ENCODE measurements at places on chromosomes 2 and 18.

DNA sequence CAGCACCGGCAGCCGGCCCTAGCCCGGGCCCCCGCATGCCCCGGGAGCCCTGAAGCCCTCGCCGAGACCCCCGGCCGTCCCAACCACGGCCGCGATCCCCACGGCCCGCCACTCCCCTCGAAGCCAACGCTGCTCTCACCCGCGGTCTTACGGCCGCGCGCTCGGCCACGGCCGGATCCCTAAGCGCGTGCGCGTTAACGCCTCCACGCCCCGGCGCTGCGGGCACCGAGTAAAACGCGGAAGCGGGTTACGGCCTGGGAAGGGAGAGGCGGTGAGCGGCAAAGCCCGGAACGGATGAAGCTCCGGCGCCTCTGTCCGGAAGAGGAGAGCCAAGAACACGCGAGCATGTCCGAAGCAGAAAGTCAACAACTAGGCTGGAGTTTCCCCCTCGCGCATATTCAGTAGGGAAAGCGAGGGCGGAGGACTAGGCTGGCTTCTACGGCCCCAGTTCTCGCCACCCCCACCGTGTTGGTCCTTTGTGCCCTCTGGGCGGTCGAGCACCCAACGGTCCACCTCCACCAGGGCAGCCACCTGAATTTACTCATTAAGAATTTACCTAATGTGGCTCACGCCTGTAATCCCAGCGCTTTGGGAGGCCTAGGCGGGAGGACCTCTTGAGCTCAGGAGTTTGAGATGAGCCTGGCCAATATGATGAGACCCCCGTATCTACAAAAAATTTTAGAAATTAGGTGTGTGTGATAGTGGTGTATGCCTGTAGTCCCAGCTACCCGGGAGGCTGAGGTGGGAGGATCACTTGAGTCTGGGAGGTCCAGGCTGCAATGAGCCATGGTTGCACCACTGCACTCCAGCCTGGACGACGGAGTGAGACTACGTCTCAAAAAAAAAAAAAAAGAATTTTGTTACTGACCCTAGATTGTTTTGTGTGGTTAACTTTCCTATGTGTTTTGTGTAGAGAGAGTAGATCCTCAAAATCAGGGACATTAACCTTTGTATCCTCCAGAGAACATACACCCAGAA is at the start of gene KANSL3:
Gene KANSL3, minus strand, starts transcription at position 169 of the 978 bp plus-strand sequence. CDS start 1,177 bp downstream, outside the sequence.
- peak; percentile 86 for DNase-seq

DNA sequence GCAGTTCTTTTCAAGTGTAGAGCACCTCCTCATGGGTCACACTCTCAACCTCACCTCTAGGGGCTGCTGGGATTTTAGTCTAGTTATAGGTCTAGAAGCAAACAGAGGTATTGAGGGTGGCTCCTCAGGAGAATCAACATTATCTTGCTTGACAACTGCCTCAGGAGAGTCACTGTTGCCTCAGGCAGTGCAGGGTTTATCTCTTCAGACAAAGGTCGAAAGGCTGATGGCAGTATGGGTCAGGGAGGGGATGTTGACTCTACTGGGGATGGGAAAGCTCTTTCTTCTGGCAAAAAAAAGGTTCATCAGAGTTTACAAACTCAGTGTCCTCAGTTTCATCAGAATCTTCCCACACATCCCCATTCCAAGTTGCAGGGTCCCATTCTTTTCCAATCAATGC is 24.0 kb downstream of the DTNA start:
- DNase-seq: no peak

DNA sequence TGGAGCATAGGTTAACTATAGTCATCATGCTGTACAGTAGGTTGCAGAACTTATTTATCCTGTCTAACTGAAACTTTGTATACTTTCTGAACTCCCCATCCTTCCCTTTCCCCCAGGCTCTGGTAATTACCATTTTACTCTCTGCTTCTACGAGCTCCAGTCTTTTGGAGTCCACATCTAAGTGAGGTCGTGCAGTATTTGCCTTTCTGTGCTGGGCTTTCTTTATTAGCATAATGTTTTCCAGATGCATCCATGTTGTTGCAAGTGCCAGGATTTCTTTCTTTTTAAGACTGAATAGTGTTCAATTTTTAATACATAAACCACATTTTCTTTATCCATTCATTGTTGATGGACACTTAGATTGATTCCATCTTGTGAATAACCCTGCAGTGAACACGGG is 464.1 kb downstream of the TGIF1 start:
- DNase-seq: no peak

- no peak for DNase-seq
These were observed 60.0 kb downstream of the RBMS1 start for GRCh38 chr2:160433466-160434140.

GRCh38 chr18:39845631-39846030 is 2109.4 kb upstream of the PIK3C3 start:
- DNase-seq: no peak

GRCh38 chr18:11259469-11260150 is 110.2 kb upstream of the PIEZO2 start:
- no peak for DNase-seq

DNA sequence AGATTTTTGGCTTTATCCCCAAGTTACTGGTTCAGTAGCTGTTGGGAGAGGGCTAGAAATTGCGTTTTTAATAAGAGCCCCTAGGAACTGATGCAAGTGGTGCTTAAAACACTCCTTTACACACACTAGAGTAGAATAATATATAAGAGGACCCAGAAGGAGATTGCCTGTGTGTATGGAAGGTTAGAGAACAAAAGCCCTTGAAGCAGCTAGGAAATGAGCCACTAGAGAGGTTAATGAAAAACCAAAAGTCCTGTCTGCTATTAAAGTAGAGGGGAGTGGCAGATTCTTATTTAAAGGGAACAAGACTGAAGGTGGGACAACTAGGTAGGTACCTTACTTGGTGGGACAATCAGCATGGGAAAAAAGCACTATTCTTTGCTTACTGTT is 14.4 kb upstream of the SLC39A10 start:
- DNase-seq: no peak

DNA sequence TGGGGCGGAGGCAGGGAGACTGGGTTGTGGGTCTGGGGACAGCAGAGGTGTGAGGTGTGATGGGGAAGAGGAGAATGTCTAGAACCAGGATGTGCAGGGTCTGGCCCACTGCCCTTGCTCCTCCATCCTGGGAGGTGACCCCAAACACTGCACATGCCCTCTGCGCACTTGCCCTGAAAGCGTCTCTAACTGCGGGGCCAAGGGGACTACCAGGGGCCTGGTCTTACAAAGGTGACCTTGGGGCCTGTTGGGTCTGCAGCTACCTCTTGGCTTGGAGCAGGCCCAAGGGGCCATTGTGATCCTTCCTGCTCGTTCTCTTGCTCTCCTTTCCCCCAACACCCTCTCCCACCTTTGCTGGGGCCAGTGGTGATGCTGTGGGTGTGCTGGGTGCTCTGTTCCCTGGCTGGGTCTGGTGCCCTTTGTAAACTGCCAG is 48.0 kb upstream of the FAHD2A start:
- DNase-seq: no peak

GRCh38 chr2:20113004-20113796 is 61.8 kb upstream of the LAPTM4A start:
- DNase-seq: no peak

DNA sequence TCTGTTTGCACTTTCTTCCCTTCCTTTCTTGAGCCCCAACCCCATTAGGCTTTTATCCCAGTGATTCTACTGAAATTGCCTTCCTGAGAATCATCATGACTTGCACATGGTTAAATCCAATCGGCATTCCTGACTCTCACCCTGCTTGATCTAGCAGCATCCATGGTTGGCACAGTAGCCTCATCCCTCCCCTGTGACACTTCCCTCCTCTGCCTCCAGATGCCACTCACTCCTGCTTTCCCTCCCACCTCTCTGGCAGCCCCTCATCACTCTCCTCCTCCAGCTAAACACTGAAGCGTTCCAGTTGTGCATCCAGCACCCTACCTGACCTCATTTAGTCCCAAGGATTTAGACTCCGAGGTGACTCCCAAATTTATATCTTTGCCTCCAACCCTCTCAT is 114.7 kb downstream of the GALNT14 start:
- no peak for DNase-seq

GRCh38 chr18:10201659-10202058 is 252.8 kb upstream of the APCDD1 start:
- no peak for DNase-seq

DNA sequence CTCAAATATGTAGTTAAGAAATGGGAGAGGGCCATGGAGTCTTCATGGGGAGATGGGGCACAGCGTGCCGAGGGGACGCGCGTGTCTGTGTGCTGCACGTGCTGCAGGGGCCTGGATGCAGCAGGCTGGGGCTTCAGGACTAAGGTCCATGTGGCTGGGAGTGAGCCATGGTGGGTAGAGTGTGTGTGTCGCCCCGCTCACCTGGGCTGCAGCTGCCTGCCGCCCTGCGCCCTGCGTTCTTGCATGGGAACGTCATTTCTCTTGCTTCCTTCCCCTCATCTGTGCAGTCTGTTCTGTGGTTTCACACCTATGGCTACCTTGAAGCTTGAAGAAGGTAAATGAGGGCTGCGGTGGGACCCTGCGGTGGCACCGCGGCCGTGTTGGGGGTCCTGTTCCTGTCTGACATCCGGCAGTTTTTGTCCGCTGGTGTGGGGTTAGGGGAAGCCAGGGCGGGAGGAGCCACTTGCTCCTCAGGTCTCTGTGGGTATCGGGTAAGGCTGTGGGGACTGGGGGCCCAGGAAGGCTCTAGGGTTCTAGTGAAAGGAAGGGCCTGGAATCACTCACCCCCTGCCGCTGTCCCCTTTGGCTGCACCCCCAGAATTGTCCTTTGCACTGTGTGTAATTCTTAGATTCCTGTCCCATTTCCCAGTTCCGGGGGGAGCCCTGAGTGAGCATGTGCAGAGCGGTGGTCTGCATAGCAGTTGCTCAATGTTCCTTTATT is 54.1 kb upstream of the HS6ST1 start:
- no peak for DNase-seq

GRCh38 chr2:160942476-160943142 is 217.6 kb upstream of the TANK start:
- DNase-seq: no peak

GRCh38 chr18:69885841-69886531 is 61.7 kb downstream of the CD226 start:
- no peak for DNase-seq

GRCh38 chr2:219861307-219861706 is 233.9 kb downstream of the SLC4A3 start:
- no peak for DNase-seq

- no peak for DNase-seq
These were observed 14.1 kb downstream of the NRP2 start for GRCh38 chr2:205696331-205696926.

DNA sequence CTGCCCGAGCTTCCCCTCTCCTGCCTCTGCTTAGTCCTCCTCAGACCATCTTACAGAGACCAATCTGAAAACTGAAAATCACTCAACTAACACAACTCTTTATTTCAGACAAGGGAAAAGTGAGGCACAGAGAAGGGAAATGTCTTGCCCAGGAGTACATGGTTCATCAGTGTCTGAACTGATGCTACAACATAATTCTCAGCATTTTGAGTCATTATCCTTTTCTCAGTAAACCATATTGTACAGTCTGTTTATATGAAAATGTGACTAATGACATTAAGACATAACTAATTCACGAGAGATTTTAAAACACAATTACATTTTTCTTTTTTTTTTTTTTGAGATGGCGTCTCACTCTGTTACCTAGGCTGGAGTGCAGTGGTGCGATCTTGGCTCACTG is 62.7 kb downstream of the ITSN2 start:
- no peak for DNase-seq

DNA sequence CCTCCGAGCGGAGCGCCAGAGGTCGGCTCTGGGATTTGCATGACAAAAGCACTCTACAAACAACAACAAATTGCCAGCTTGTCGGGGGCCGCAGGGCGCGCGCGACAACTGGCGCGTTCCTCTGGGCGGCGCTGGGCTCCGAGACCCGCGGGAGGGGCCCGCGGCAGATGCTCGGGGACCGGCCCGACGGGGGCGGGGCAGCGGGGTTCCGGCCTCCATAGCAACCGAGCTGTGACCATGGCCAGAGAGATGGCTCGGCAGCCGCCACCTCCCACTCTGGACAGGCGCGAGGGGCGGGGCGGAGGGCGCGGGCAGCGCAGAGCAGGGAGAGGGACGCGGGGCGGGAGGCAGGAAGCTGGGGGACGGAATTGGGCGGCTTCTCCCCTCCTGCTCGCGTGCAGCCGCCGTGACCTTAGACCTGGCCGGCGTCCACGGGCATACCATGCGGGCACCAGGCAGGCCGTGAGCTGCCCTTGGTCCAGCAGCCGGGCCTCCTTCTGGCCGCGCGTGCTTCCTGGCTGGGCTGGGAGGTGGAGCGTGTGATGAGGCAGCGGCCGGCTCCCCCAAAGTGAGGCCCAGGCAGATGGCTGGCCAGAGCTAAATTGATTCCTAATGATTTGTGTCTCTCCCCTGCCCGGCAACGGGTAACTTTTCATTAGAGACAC is 171.5 kb downstream of the CELF4 start:
- DNase-seq: no peak

DNA sequence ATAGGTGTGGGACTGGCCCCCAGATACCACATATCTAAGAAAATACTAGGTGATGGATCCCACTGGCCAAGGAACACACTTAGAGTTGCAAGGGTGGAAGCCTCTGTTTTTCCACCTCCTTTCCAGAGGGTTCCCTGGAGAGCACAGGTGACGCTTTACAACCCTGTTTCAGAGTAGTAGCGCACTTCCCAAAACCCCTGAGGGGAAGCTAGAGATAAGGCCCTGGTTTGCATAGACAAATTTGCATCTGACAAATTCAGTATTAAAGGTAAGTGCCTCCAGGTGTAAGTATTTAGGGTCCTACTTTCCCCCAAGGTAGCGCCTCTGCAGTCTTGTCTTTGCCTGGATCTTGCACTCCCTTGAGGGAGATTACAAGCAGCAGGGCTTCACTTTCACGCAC is 474 bp upstream of the CERKL start:
- no peak for DNase-seq

GRCh38 chr2:67667054-67667908 is 270.1 kb downstream of the ETAA1 start:
- no peak for DNase-seq

DNA sequence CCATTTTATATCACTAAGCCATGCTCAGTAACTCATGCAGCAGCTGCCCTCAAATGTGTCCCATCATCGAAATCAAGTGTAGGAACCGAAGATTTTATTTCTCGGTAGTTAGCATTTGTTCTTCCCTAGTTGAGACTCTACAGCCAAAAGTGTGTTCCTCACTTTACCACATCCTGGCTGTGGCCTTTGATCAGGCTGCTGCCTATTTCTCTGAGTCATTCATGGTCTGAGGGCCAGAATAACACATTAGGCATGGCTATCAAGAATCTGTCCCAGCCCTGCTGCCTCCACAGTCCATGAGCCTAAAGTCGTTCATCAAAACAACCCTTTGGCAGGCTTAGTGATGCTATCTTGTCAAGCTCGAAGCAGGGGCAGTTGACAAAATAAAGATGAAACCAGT is 300.1 kb downstream of the TDRD15 start:
- DNase-seq: no peak

GRCh38 chr2:124283096-124283495 is 258.0 kb downstream of the CNTNAP5 start:
- no peak for DNase-seq

- no peak for DNase-seq
These were observed 171.1 kb downstream of the ZEB2 start for GRCh38 chr2:144348846-144349245.

DNA sequence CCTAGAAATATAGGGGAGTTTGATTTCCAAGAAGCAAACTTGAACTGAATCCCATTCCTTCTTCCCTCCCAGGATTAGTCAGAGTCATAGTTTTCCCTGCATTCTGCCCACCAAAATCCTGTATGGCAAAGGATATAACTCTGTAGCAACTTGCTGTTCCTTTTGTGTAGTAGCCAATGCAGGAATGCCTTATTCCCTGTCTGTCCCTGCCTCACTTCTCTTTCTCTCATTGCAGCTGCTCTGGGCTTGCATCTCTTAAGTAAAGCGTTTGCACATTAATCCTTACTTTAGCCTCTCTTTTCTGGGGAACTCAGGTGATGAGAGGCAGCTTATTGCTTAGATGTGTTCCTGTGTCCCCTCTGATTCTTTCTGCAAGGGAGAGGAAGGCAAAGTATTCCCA is 333.1 kb upstream of the VWC2L start:
- no peak for DNase-seq

All from activated T-helper 1 cell treated with anti-CD3 and anti-CD28 coated beads, Interleukin-2, amount 50 U/mL, for 16 hours (primary cell).